ENCODE measurements at places on chromosomes 12 and 14.

GRCh38 chr12:26196421-26196716, 996 bp downstream of the SSPN start:
- H3K27ac ChIP-seq = peak overlapping the region; percentile 87
- H3K4me3 ChIP-seq = peak overlapping the region; percentile 76
- no peaks in the 10 kb centered on the region for H3K36me3 ChIP-seq
- peaks cover 36% of the 10 kb centered on the region for H3K4me1 ChIP-seq
- DNase-seq = no peak
- H3K27me3 ChIP-seq = no peaks in the 10 kb centered on the region

DNA sequence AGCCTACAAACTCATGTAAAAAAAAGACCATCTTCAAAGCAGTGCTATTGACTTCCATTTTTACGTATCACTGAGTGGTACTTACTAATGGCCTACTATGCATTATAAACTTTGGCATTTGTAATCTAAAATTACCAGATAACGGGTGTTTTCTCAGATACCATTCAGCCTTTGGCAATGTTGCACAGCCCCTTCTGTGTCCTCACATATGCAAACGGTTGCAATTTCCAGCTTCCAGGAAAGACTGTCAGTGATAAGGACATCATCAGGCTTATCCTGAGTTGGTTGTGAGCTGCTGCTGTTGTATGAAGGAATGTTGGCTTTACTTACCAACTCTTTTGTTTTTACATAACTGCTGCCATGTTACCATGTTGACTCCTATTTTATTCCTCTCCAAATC, 1.6 kb upstream of the SLC6A13 start:
- H3K27me3 ChIP-seq = no peaks in the 10 kb centered on the region
- H3K36me3 ChIP-seq = no peaks in the 10 kb centered on the region
- H3K27ac ChIP-seq = no peak overlapping the region
- H3K4me1 ChIP-seq = no peaks in the 10 kb centered on the region

GRCh38 chr12:16019136-16019535, 108.0 kb downstream of the DERA start:
- no peak overlapping the region for H3K27ac ChIP-seq
- no peak for DNase-seq
- no peak overlapping the region for H3K4me3 ChIP-seq

GRCh38 chr12:112977139-112977538, 1.2 kb upstream of the OAS2 start:
- H3K36me3 ChIP-seq = no peaks in the 10 kb centered on the region
- no peak overlapping the region for H3K27ac ChIP-seq
- no peak overlapping the region for H3K4me3 ChIP-seq
- DNase-seq = no peak

DNA sequence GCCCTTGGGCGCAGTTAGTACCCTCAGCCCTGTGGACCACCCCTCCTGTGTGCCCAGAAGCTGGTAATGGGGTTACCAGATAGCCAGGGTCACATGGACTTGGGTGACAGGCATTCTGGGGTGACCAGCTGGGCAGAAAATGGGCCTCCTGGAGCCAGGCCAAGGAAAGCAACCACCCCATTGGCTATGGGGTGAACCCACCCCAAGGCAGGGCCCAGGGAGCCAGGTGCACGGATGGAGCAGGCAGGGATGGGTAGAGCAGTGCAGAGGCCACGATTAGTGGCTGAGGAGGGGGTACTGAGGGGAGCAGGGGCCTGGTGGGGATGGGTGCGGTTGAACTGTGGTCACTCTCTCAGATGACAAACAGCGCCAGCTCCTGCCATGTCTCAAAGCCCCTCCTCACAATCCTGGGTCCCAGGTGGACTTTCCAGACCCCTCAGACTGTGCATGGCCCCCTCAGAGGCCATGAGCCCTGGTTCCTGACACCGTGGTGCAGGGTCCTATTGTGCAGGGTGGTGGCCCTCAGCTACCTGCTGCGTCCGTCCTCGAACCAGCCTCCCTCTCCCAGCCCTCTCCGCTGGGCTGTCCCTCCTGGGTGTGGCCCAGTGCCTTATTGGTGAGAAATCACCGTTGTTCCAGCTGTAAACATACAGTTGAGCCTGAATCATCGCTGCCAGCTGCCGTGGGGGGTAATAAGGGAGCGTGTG, 23.4 kb upstream of the BEGAIN start:
- no peak overlapping the region for H3K27ac ChIP-seq
- peaks cover 59% of the 10 kb centered on the region for H3K27me3 ChIP-seq
- no peaks in the 10 kb centered on the region for H3K4me1 ChIP-seq
- H3K4me3 ChIP-seq = no peak overlapping the region
- H3K36me3 ChIP-seq = no peaks in the 10 kb centered on the region

DNA sequence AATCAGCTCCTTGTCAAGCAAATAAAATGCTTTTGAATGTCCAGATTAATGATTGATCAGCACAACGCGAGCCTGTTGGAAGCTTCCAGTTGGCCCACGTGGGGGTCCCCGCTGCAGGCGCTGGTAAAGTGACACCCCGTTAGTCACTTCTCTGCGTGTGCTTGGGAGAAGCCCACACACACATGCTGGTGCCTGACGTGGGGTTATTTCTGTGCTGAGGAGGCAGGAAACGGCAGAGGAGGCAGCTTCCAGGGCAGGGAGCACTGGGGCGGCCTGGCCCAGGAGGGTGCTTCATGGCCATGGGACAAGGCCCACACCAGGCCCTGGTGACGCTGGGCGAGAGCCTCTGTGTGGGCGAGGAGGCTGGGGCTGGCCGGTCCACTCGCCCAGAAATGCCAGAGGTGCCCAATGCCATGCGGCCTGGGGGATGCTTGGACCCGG, 101.5 kb downstream of the KIF26A start:
- H3K27ac ChIP-seq = no peak overlapping the region
- no peak overlapping the region for H3K4me3 ChIP-seq
- no peaks in the 10 kb centered on the region for H3K36me3 ChIP-seq
- DNase-seq = peak; percentile 3
- peaks cover 35% of the 10 kb centered on the region for H3K27me3 ChIP-seq
- H3K4me1 ChIP-seq = no peaks in the 10 kb centered on the region

DNA sequence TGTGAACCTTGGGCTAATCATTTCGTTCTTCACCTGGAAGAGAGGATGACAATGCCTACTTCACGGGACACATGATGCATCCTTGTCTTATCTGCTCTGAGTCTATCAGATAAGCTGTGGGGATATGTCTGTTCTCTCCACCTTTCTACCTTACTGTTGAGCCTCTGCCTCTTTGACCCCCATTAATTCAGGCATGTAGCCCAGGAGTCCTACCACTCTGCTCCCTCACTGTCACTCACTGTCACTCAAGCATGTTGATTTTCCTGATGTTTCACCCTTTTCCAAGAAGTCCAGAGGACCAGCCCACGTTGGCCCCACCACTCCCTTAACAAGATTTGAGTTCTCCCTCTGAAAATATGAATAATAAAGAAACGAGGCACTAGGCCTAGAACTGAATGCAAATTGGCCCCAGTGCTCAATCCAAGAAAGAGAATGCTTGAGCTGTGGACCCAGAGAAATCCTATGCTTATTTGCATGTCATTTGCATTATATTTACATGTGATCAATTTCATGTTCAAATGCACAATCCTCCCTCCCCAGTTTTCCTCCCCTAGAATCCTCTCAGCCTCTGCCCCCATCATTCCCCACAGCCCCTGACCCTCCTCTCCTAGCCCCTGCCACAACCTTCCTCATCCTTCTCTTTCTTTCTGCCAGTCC, 6.4 kb upstream of the SMUG1 start:
- no peak overlapping the region for H3K27ac ChIP-seq
- H3K36me3 ChIP-seq = no peaks in the 10 kb centered on the region
- H3K27me3 ChIP-seq = peaks cover 15% of the 10 kb centered on the region
- H3K4me3 ChIP-seq = no peak overlapping the region

DNA sequence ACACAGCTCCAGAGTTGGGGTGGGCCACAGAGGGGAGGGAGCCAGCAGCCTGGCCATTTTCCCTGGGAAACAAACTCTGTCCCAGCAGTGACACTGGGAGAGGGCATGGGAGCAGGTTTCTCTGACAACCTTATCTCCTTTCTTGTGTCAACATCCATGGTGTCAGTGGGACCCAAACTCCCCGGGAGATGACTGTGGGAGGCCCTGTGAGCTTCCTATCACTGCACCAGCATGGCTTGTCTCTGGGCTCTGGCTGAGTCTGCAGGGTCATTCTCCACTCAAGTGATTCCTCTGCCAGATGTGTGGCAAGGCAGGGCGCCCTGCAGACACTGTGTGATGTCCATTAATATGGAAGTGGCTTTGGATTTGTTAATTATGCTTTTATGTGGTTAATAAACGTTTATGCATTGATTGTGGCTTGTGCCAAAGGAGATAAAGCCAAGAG, 10.1 kb downstream of the LRTM2 start:
- peaks cover 73% of the 10 kb centered on the region for H3K27me3 ChIP-seq
- H3K4me3 ChIP-seq = no peak overlapping the region
- H3K36me3 ChIP-seq = no peaks in the 10 kb centered on the region
- H3K27ac ChIP-seq = no peak overlapping the region
- DNase-seq = no peak

GRCh38 chr14:37650356-37651037, 55.1 kb downstream of the TTC6 start:
- no peak overlapping the region for H3K27ac ChIP-seq
- DNase-seq = no peak
- H3K27me3 ChIP-seq = no peaks in the 10 kb centered on the region
- no peaks in the 10 kb centered on the region for H3K36me3 ChIP-seq
- H3K4me3 ChIP-seq = no peak overlapping the region
